ENCODE measurements at places on chromosomes 12 and 14.

DNA sequence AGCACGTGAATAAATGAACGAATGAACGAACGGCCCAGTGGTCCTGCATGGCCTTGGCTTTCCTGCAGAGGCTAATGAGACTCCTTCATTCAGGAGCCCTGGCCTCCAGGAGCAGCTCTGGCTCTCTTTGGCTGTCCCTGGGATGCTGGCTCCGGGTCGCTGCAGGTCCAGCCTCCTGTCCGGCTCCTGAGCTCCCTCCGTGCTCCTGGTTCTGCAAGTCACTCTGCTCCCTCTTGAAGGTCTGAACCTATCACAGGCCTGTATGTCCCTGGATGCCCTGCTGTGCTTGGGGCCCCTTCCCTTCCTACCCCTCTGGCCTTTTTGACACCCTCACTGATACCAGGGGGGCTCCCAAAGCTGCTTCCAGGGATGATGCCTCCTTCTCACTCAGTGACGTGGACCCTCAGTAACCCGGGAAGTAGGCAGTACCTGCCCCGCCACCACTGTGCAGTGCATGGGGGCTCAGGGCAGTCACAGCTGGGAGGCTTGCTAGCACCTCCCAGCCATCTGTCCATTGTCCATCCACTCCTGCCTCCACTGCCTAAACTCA, 133.7 kb upstream of the C14orf180 start:
- DNase-seq: no peak

DNA sequence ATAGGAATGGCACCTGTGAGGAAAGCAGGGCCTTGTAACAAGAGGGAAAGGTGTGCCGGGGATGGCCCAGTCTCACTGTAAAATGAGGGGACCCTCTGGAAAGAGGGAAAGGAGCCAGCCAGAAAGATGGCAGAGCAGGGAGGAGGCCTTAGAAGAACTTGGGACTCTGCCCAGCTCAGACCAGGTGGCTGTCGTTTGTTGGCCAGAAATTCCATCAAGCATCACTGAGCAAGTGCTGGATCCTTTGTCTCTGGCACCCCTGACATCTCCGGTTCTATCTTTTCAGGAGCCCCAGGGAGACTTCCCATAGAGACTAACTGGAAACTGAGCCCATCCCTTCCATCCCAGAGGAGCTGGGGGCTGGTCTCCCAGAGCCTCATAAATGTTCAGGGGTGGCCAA, 43.3 kb downstream of the DEGS2 start:
- DNase-seq: no peak

DNA sequence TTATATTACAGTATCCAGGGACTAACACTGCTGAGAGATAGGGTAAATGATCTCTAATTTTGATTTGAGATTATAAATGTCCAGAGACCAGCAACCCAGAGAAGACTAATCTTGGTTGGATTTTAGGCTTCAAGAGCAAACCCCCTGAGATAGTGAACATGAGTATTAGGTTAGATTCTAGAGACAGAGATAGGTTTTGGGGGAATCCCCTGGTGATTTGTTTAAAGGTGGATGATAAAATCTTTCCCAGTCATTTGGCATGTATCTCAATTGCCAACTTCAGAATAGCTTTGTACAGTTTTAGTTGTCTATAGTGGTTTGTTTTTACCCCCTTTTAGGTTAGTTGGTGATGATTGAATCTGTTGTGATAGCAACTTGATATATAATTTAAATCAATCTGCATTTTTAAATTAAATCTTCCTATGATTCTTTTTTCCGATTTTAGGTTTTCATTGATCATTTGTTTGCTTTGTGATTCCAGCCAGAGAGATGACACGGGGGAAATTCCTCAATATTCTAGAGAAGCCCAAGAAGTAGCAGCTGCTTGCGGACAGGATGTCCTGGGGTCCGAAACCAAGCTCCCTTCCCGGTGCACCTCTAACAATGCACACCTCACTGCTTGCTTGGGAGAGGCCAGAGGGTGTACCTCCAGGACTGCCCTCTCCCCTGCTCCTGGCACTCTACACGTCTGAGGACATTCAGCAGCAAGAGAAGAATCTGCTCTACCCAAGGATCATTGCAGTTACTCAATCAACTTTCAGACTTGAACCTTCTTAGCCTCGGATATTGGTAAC, 40.6 kb upstream of the VSX2 start:
- no peak for DNase-seq

GRCh38 chr12:110233212-110233903, 47.7 kb upstream of the ATP2A2 start:
- DNase-seq: no peak

DNA sequence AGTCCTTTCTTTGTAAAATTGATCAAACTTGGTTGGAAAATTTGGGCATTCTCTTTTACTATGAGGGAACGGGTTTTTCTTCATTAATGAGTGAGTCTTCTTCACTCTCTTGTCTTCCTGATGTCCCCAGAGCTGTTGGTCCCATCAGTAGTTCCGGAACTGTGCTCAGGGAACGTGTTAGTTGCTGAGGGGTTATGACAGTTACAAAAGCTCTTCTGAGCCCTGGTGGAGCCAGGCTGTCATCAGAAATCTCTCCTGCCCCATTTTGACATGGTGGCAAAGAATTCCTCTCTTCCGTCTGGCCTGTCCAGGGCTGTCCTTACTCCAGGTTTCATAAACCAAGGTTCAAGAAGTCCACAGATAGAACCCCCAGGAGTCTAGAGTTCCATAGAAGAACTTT, 208.5 kb downstream of the SLC41A2 start:
- DNase-seq: no peak

GRCh38 chr12:96249196-96250118, 55.3 kb downstream of the ELK3 start:
- DNase-seq: no peak

DNA sequence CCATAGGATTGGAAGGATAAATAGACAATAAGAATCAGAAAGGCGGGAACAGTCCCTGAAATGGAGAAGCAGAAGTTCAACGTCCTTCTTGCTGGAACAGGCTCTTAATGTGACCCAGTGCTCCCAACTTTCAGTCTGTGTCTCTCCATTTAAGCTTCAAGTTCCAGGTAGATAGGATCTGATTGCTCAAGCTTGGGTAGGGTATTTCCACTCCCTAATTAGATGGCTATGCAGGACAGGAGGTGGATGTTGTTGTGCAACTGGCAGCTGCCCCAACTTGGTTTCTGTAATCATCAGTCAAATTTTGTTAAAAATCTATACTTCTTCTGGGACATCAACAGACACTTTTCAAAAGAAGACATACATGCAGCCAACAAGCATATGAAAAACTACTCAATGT, 266.2 kb downstream of the C12orf75 start:
- no peak for DNase-seq

- DNase-seq: no peak
Measured at GRCh38 chr12:59927032-59927431, 331.2 kb downstream of the SLC16A7 start.

DNA sequence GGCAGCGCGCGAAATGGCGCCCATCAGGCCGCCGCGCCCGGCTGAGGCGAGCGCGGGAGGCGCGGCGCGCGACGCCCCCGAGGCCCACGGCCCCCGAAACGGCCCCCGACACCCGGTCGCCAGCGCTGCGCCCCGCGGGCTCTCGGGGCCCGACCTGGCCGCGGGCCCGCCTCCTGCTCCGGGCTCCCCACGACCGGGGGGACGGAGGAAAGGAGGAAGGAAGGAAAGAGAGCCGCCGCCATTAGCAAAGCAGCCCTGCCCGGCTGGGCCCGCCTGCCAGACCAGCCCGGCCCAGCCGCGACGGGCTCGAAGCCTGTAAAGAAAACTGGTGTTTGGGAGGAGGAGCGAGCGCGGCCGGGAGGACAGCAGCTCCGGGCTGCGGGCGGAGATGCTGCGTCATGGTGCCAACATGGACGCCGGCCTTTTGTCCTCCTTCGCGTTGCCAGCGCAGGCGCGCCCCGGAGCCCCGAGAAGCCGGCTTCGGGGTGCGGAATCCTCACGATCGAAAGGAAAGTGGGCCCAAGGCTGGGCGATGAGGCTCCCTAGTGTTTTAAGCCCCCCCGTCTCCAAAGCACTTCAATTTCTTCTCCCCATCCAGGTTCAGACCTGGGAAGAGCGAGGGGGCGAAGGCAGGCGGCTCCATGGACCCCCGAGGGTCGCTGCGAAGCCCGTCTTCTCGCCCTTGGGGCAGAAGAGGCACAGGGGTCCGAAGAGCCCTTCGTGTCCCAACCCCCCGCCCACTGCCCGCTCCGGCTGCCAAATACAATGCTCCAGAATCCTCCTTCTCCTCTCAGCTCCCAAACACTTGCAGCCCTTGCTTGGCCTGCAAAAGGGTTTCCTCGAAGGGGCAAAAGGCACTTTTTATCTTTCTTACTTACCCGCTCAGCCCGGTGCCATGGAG, 2.9 kb upstream of the SETD1B start:
- peak; percentile 80 for DNase-seq

DNA sequence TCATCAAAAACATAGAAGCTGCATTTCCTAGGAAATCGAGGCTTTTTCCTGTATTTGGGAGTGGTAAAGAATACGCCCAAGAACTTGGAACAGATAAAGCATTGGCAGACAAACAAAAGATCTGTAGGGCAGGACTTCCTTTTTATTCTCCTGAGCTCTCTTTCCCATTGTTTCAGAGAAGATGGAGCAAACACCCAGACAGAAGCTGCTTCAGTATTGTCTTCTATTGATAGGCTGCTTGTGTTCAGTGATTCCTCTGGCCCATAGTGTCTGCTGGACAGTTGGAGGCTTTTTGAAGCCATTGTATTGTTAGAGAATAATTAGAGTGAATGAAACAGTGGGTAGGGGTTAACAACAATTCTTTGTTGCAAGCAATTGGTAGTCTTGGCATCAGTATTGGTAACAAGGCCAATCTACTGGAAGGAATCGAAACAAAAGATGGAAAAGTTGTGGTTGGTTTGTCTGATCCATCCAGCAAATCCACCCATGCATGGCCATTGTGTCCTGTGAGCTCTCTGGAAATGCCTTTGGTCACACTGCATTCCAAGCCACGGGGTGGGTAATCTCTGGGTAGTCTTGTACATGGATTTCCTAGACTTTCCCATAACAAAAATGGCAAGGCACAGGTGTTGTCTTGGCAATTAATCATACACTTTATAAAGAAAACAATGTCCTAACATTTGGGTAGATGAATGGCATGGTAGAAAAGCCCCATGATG, 424.8 kb downstream of the RAD51B start:
- no peak for DNase-seq

- no peak for DNase-seq
Measured at GRCh38 chr14:22837114-22837749, 847 bp downstream of the MMP14 start.

DNA sequence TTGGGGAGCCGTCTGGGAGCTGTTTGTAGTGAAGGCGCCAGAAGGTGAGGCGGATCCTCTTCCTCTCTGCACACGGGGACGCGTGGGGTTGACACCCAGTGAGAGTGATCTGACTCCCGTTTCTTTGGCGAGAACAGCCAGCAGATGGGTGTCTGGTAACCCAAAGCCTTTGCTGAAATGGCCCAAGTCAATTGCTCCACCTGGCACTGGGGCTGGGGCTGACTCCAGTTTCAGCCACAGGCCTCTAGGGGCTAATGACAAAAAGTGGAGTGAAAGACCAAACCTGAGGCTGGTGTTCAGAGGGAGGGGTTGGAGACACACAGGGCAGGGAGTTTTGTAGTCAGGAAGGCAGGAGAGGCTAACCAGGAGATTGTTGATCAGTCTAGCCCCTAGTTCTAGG, 87.0 kb downstream of the FRMD6 start:
- peak; percentile 20 for DNase-seq
